ENCODE measurements at places on chromosomes 2 and 18.

DNA sequence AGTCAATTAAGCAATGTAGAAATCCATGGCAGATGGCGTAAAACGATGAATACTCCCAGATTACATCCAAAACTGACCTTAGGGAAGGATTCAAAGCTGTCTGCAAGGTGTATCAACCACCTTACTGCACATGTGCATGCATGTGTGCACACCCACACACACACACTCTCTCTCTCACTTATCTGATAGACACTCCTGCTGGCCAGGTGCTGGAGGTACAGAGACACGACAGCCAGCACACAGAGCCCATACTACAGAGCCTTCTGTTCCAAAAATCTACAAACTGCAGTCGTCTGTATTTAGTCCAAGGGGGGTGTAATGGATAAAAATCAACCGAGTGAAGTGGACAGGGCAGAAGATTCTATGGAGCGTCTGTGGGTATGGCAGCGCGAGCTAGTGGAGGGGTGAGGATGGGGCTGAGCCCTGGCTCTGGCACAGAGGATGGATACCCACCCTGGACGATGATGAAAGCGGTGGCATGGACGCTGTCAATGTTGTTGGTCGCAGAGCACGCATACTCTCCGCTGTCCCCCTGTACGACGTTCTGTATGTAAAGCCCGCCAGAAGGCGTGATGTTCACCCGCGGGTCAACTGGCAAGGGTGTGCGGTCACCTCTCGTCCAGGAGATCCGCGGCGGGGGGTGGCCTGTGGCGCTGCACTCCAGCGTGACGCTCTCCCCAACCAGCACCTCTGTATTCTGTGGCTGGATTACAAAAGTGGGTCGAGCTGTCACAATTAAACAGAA, 78.4 kb downstream of the PXDN start:
- peak overlapping the region; percentile 68 for H3K27ac ChIP-seq
- peaks cover 67% of the 10 kb centered on the region for H3K36me3 ChIP-seq
- H3K4me1 ChIP-seq, result peaks cover 41% of the 10 kb centered on the region
- H3K27me3 ChIP-seq, result peaks cover 13% of the 10 kb centered on the region
- DNase-seq, result no peak
- H3K4me3 ChIP-seq, result no peak overlapping the region

DNA sequence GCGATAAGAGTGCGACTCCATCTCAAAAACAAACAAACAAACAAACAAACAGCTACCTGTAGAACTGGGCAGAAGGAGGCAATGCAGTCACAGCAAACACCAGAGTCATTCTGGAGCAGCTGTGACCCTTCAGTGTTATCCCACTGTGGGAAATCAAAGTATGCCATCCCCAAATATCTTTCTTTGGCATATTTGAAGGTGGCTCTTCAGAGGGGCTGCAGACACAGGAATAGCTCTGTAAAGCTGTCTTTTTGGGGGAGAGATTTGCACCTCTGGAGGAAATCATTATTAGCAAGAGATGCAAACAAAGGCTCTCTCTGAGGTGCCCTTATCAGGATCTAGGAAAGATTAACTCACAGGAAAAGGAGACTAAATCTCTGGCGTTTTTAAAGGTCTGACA, 98.5 kb upstream of the XPO1 start:
- H3K36me3 ChIP-seq, result no peaks in the 10 kb centered on the region
- H3K4me1 ChIP-seq, result peaks cover 3% of the 10 kb centered on the region
- H3K27me3 ChIP-seq, result peaks cover 1% of the 10 kb centered on the region
- no peak overlapping the region for H3K4me3 ChIP-seq
- H3K27ac ChIP-seq, result no peak overlapping the region

GRCh38 chr2:169478745-169479256, 493 bp upstream of the BBS5 start:
- peak overlapping the region; percentile 22 for H3K27ac ChIP-seq
- H3K36me3 ChIP-seq, result no peaks in the 10 kb centered on the region
- peak overlapping the region; percentile 83 for H3K4me3 ChIP-seq
- DNase-seq, result no peak
- H3K4me1 ChIP-seq, result peaks cover 3% of the 10 kb centered on the region
- H3K27me3 ChIP-seq, result peaks cover 5% of the 10 kb centered on the region

DNA sequence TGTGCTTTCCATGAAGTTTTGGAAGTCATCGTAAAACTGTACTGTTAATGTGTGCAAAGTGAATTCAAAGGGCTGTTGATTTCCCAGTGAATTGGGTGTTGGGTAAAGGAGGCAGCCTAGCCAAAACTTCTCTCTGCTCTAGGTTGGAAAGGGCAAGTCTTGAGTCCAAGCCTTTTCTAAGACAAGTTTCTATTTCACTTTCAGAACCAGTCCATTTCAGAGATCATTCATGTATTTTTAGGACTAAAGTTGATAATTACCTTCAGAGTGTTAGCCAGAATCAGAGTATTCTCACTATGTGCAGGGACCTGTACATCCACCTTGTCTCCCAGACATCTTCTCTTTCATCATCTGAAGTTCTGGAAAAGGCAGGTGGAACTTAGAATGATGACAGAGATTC, 636.1 kb upstream of the KLHL29 start:
- no peaks in the 10 kb centered on the region for H3K27me3 ChIP-seq
- peaks cover 4% of the 10 kb centered on the region for H3K4me1 ChIP-seq
- H3K4me3 ChIP-seq, result no peak overlapping the region

GRCh38 chr2:60383401-60384143, 169.9 kb downstream of the BCL11A start:
- peaks cover 12% of the 10 kb centered on the region for H3K4me1 ChIP-seq
- peak overlapping the region; percentile 85 for H3K27ac ChIP-seq
- H3K4me3 ChIP-seq, result no peak overlapping the region
- no peaks in the 10 kb centered on the region for H3K36me3 ChIP-seq
- no peak for DNase-seq

GRCh38 chr2:138652378-138652777, 127.8 kb downstream of the NXPH2 start:
- DNase-seq, result no peak
- no peak overlapping the region for H3K4me3 ChIP-seq
- no peak overlapping the region for H3K27ac ChIP-seq
- H3K4me1 ChIP-seq, result peaks cover 9% of the 10 kb centered on the region

DNA sequence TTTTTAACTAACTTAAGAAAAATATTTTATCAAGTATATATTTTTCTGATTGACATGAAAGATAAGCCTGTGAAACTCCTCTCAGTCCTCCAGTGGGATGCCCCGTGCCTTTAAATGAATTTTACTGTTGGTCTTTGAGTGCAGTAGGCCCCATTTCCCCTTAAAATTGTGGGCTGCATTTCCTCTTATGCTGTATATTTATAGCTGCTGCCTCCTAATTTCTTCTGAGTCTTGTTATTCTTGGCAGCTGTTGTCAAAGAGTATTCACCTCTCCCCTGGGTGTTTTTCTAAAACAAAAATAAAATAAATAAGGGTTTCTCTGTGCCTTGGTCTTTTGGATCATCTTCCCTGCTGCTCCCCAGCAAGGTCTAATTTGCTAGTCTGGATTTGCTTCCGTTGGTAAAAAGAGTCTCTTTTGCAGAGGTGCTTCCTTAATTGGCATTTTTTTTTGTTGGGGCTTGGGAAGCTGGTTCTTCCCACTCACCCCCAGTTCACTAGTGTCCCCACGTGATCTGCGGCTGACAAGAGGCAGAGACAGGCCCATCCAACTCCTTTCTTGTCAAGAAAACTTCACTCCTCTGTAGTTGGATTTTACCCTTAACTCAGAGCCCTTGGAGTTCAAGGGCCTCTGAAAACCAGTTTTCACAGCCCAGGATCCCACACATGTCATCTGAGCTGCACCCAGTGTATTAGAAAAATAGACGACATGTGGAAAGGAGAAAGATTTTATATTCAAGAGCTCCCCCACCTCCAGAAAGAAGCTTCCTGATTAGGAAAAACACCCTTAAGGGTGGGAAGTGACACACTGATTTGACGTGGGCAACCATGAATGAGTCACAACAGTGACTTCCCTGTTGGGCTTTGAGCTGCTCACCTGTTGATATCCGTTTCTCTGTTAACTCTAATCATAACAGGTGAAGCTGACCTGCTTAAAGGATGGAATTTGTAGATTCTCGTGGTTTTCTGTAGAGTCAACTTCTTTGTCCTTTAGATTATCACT, 431.5 kb downstream of the DCDC2C start:
- peaks cover 3% of the 10 kb centered on the region for H3K27me3 ChIP-seq
- no peaks in the 10 kb centered on the region for H3K4me1 ChIP-seq
- no peak overlapping the region for H3K27ac ChIP-seq
- H3K4me3 ChIP-seq, result no peak overlapping the region

DNA sequence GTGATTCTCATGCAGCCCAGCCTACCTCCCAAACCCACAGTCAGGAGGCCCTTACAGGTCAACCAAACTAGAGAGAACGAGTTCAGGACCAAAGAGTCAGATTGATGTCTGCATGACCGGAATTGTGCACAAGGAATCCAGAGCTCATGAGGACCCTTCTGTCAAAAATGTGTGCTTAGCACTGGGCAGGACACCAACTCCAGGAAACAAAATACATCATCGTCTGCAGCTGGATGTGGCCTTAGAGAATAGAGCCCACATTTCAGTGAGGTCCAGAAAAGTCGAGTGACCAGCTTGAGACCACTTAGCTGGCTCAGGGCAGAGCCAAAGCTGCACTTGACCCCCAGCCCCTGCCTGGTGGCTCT, 3.2 kb downstream of the TNS1 start:
- no peak overlapping the region for H3K27ac ChIP-seq
- no peak overlapping the region for H3K4me3 ChIP-seq
- H3K4me1 ChIP-seq, result peaks cover 28% of the 10 kb centered on the region
- no peak for DNase-seq
- no peaks in the 10 kb centered on the region for H3K36me3 ChIP-seq
